ENCODE measurements at places on chromosomes 13 and 19.

GRCh38 chr19:15136234-15136954, 29.2 kb downstream of the SYDE1 start:
- DNase-seq = no peak

GRCh38 chr13:34748596-34748995, 193.5 kb upstream of the NBEA start:
- no peak for DNase-seq

DNA sequence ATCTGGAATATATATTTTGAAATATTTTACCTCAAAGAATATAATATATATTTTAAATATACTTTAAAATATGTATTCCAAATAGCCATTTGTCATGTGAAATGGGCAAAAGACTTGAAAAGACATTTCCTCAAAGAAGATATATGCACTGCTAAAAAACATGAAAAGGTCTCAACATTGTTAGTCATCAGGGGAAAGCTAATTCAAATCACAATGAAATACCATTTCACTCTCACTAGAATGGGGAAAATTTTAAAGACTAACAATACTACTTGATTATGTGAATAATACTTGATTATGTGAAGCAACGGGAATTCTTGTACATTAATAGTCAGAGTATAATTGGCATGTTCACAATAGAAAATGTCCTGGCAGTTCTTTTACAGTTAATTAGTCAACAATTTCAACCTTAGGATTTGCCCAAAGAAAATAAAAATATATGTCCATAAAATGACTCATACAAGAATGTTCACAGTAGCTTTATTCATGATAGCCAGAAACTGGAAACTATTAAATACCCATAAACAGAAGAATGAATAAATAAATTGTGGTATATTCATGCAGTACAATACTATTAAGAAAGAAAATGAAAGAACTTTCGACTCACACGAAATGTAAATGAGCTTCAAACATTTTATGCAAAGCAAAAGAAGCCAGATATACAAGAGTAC, 6.8 kb upstream of the KBTBD6 start:
- DNase-seq = no peak

DNA sequence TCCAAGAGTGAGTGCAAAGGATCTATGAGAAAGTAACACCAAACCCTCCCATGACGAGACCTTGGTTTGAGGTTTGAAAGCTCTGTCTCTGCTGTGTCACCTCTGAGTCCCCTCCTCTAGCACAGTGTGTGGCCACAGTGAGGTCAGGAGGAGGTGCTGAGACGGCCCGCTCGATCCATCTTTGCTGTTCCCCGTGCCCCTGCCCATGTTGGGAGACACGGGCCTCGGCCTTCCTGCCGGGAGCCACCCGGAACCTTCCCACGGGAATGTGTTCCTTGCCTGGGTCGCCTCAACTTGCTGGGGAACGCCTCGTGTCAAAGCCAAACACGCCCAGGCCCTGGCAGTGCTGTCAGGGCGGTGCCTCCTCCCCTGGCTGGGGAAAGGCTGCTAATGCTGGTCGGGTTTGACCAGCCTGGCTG, 10.1 kb downstream of the NANOS3 start:
- no peak for DNase-seq

DNA sequence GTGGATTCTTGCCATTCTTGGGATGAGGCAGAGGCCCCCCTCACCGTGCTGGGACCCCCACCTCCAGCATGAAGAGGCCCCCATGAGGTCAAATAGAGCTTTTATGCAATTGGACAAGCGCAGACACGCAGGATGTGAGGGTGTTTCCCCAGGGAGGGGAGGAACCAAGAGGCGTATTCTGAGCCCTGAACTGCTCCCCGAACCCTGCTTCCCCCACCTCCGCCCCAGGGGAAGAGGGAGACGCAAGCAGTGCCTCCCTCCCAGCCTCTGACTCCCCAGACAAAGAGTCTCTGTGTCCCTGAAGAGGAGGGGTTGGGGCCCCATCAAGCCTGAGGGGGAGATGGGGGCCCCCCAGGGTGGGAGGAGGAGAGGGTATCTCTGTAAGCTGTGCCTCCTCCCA, 1.3 kb upstream of the RDH8 start:
- no peak for DNase-seq

GRCh38 chr13:20669162-20669561, 34.3 kb upstream of the IL17D start:
- no peak for DNase-seq

- DNase-seq = no peak
Observed at GRCh38 chr13:65532231-65532630, 1697.9 kb downstream of the PCDH9 start.

GRCh38 chr13:112699322-112699918, 9.6 kb downstream of the ATP11A start:
- no peak for DNase-seq

GRCh38 chr13:94660695-94661326, 51.5 kb downstream of the SOX21 start:
- DNase-seq = no peak

DNA sequence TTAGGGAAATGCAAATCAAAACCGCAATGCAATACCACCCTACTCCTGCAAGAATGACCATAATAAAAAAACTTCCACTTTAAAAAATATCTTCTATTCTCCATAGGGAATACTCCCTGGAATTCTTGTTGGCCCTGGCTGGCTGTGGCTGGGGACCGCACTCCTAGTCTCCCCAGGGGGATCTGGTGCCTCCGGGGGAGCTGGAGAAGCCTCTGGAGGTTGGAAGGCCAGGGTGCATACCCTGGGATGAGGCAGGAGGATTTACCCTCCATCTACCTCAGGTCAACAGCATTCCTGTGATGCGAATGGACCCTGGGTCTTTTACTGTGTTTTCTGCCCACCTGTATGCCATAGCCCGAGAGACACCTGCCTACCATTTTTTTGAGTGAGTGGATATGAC, 120.0 kb upstream of the ZNF536 start:
- DNase-seq = no peak

DNA sequence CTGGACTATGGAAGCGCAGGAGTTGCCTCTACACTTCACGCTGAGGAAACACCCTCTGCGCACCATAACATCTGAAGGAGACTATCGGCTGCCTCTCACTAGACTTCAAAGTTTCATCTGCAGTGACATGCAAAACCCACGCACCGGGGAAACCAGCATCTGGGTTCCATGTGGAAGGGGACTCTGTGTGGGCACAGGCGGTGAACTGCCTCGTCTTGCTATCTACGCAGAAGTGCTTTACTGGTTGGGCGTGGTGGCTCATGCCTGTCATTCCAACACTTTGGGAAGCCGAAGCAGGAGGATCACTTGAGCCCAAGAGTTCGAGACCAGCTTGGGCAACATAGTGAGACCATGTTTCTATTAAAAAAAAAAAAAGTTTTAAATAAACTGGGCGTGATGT, 116.4 kb downstream of the STK24 start:
- DNase-seq = no peak

- no peak for DNase-seq
Observed at GRCh38 chr13:106212386-106213010, 323.0 kb downstream of the EFNB2 start.

DNA sequence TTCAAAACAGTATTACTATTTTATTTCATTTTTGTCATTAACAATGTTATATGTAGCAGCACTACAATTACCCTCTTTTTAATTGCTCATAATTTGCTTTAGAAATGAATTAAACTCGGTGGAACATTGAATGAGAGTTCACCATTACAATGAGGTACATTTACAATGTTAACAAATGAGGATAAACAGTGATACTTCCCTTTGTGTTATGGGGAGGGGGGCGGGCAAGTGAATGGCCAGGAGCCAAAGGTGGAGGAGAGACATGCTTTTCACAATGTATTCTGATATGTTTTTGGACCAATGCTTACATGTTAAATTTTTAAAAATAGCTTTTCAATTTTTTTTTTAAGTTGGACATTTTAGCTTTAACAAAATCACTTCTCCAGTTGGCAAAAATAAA, 34.2 kb downstream of the NALCN start:
- no peak for DNase-seq
